Suppressor macrophage (primary cell): ENCODE measurements at places on chromosomes 5 and 9.

- DNase-seq: no peak
These were observed 86.9 kb upstream of the TMEM161B start for GRCh38 chr5:88355490-88356050.

DNA sequence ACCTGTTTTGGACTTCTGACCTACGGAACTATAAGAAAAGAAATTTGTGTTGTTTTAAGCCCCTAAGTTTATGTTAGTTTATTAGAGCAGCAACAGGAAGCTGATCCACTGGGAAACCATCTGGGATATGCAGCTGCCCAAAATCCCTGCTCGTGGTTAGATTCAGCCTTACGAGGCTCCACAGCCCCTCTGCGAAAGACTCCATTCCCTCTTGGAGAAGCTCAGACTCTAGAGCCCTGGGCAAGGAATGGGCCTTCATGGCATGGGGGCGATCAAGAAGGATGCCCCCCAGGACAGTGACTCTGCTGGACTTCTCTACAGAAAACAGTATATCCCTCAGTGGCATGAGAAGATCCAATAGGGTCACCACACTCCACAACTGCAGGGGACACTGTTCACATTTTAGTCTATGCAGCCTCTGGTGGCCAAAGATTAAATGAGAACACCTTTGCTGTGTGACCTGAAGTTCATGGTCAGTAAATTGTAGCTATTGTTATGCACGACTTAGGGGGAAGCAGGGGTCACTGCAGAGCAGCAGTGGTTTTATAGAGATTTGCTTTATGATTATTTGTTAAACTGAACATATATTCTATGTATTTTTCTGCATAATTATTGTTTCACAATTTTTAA is 21.1 kb downstream of the IRF1 start:
- no peak for DNase-seq

DNA sequence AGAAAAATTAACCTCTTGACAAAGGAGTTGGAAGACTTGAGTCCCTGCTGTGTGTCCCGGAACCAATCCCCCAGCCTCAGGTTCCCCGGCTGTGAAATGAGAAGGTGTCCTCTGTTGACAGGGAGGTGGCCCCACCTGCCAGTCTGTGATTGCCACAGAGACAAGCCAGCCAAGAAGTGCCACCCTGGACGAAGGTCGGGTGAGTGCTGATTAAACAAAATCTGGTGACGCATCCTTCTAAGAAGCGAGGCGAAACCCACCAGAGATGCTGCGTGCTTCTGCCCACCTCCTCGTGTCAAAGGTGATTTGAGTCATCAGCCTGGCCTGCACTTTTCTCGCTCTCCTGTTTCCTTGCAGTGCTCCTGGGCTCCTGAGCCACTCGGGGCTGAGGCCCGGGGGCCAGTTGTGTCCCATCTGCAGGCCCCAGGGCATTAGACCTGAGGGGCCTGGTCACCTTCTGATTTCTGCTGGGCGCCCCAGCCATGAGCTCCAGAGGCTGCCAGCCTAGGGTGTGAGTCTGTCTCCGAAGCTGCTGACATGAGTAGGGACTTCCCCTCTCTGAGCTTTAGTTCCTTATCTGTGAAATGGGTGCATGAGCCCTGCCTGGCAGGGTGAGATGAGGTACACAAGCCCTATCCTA is 28.7 kb downstream of the NEK6 start:
- DNase-seq: peak; percentile 75

GRCh38 chr5:31113101-31113500 is 80.4 kb upstream of the CDH6 start:
- DNase-seq: no peak

DNA sequence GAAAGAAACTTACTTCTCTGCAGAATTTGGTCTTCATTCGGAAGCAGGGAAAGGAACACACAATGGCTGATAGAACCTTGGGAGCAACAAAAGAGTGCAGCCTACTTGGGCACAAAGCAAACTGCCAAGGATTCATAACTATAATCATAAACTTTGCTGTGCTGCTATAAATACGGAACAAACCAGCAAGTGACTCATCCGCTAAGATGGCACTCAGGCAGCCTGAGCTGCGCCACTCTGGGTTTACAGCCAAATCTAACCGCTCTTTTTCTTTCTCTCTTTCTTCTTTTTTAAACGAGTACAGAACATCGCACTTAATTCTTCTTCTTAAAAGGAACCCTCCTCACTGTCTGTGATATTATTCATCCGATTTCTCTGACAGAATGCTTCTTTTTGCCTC is 81.1 kb downstream of the PTPN3 start:
- no peak for DNase-seq

- DNase-seq: no peak
These were observed 337.6 kb downstream of the BNC2 start for GRCh38 chr9:16532681-16533450.

- no peak for DNase-seq
These were observed 131.2 kb downstream of the ENTREP1 start for GRCh38 chr9:69456201-69456600.

GRCh38 chr9:122389799-122390481 is 19.1 kb downstream of the PTGS1 start:
- DNase-seq: peak; percentile 94

- no peak for DNase-seq
These were observed 310.6 kb upstream of the MSX2 start for GRCh38 chr5:174413567-174414314.

GRCh38 chr5:168046163-168046562 is 245.3 kb upstream of the WWC1 start:
- no peak for DNase-seq

- no peak for DNase-seq
These were observed 343.8 kb upstream of the CHD1 start for GRCh38 chr5:99272576-99272975.
